Bone marrow (tissue), 2 donors: ENCODE measurements at places on chromosomes 11 and 22.
A peak's percentile ranks its signal among the peaks of the same experiment; 100 is the strongest.

DNA sequence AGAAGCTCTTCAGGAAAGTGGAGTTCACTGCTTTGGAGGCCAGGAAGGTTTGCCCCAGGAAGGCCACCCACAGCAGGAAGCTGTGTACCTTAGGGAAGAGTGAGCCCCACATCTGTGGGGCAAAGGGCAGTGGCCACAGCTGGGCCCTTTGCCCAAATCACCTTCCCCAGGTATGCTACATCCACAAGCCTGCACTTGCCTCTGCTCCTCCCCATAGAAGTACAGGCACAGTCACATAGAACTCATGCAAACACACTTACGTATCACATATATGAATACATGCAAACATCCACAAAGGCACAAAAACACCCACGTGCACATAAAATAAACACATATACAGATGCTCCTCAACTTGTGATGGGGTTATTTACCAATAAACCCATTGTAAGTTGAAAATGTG, 2.1 kb downstream of the TRIM29 start:
- DNase-seq, result no peak

DNA sequence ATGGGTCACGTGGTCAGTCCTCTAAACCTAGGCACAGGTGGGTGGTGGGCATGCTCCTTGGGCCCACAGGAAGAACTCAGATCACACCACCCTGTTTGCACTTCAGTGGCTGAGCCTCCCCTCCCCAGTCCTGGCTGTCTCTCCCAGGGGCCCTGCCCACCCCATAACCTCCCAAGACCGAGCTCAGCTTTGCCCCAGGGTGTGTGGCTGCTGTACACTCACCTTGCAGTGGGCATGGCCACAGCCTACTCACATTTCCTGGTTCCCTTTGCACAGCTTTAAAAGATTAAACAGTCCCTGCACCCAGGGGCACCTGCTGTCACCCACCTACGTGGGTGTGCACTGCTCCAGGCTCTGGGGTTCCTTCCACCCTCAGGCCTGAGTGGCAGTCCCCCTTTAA, 13.8 kb downstream of the TRIOBP start:
- no peak for DNase-seq

- no peak for DNase-seq
Measured at GRCh38 chr11:2191883-2192282, 20.3 kb upstream of the TH start.

DNA sequence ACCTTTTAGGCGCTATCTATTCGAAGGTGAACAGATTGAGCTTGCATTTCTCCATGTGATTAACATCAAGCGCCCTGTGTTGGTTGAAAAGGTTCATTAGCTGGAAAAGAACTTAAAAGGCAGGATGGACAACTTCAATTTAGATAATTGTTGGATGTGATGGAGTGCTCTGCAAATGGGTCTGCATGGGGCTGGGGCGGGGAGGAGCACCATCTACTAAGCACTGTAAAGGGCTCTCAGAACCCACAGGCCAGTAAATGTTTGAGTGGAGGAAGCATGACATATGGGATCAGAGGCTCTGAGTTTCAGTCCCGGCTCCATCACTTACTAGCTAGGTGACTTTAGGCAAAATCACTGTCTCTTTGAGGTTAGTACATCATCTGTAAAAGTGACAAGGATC, 28.2 kb downstream of the ARL14EP start:
- DNase-seq, result no peak

DNA sequence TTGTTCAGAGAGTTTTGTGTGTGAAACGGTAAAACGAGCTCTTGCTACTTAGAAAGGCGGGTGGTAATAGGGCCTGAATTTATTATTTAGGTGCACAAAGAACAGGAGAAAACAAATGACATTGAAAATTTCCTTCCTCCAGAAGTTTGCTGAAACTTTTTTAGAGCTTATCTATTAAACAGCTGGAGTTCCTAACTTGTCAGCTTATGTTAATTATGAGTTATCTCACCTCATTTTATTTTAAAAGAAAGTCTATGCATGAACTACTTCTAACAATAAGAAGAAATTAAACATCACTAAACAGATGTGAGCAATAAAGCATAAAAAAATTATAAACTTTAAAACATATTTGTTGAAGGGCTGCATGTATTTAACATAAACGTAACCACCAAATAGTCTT, 373.9 kb upstream of the ANO3 start:
- no peak for DNase-seq

GRCh38 chr11:121864660-121865059, 251.4 kb downstream of the BLID start:
- DNase-seq, result no peak

DNA sequence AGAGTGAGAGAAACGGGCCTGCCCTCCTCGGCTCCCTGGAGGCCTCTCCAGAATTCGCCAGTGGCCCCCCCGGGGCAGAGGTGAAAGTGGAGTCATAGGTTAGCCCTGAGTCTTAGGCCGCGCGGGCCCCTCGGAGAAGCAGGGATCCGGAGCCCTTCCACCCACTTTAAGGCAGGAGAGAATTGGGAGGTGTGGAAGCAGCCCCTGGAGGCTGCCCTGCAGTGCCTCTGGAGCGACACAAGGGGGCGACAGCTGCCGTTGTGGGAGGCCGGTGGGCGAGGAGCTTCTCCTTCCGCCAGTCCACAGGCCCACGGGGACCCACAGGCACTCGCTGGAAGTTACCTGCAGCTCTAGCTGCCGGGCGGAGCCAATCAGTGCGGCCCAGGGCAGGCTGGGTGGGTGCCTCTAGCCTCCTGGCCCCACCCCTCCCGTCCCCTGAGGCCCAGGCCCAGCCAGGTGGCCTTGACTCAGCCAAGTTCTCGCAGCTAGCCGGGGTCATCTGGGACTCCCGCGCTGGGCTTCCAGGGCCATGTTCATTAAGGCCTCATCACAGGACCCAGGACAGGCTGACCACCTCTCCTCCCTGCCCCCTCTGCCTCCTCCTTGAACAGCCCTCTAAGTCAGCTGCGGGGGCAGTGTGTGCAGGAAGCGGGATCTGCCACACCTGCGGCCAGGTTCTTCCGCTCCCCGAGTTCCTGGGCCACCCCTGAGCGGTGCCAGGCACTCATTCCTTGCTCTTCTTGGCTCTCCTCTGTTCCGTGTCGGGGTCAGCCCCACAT, 5.0 kb downstream of the DGKZ start:
- peak; percentile 20 for DNase-seq

GRCh38 chr11:80443177-80443576, 1002.3 kb upstream of the TENM4 start:
- DNase-seq, result no peak

DNA sequence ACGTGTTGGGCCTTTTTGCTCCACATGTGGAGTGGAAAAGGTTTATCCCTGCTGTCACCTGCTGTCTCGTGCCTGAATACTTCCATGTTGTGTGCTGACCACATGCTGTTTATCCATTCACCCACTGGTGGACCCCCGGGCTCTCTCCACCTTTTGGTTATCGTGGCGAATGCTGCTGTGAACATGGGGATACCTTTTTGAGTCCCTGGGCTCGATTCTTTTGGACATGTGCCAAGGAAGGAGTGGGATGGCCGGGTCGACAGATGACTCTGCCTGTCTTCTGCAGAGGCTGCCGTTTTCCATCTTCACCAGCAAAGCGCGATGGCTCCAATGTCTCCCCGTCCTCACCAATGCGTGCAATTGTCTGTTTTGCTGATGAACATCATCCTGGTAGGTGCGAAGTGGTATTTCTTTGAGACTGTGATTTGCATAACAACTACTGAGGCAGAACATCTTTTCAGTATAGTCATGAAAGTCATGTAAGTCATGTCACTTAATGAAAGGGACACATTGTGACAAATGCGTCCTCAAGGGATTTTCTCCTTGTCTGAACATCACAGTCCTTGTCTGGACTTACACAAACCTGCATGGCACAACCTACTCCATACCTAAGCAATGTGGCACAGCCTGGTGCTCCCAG, 758.7 kb downstream of the BRD1 start:
- no peak for DNase-seq

GRCh38 chr11:8065031-8065430, 16.0 kb upstream of the TUB start:
- no peak for DNase-seq

DNA sequence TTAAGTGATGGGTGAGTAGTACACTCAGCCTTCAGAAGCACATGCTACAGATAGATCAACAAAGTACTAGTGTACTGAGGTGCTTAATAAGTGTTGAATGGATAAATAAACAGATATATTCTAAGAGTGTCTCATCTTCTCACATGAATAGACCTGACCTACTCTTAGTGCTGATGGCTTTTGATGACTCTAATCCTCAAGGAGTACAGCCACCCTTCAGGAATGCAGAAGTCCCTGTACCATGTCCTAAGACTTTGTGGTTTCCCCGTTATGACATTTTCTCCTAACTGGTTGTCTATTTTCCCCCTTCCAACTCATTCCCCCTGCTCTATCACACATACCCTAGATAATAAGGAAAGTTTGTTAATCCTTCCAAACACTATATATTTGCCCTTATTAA, 61.6 kb downstream of the C11orf65 start:
- DNase-seq, result no peak

DNA sequence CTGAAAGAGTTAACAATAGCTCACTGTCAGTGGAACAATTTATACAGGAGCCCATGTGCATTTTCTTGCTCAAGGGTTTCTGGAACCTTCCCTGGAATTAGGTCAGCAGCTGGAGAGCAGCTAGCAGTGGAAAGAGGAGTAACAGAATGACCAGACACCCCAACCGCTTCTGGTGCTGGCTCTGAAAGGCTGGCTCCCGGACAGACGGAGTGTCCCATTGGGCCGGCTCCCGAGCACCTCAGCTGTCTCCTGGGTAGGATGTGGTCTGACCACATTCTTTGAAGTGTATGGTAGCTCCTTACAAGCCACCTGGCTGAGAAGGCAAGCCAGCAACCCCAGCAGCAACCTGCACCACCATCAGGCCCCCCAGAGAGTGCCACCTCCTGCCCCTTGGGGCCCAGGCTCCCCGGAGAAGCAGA, 44.7 kb downstream of the ABTB2 start:
- DNase-seq, result no peak

- no peak for DNase-seq
Measured at GRCh38 chr11:117670924-117671323, 126.1 kb downstream of the DSCAML1 start.

- no peak for DNase-seq
Measured at GRCh38 chr11:100777103-100777502, 90.0 kb downstream of the ARHGAP42 start.

GRCh38 chr11:69265210-69265609, 28.7 kb upstream of the MYEOV start:
- DNase-seq, result no peak

GRCh38 chr11:125728969-125729368, 17.1 kb upstream of the PATE1 start:
- DNase-seq, result no peak

DNA sequence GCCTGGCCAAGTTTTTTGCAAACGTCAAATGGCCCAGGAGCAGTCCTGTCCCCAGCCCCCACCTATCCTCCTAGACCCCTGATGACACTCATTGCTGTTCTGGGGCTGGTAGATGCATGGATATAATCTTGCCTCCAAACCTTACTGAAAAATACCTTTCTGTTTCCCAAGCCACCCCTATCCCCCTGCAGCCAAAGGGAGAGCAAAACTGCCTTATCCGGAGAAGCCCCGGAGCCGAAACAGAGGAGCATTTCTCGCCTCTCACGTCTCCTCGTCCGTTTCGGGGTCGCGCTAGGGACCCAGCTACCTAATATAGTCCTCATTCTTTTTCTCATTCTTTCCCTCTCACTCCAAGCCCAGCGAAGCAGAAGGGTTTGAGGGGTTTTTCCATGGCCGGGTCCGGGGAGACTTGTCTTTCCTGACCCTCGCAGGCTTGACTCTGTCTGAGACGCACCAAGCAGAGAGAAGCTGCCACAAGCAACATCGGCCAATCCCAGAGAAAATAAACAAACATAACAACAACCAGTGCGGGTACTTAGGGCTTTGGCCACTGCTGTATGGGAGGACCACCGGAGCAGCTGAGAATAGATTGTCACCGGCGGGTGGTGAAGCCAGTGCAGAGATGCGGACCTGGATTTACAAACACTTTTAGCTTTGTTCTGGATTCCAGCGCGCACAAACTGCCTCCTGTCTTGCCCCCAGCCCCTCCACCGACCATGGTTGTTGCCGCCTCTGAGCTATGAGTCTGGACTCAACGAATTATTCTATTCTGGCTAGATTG, 1.6 kb downstream of the BSX start:
- no peak for DNase-seq

GRCh38 chr22:27238935-27239510, 562.5 kb downstream of the MN1 start:
- DNase-seq, result no peak

DNA sequence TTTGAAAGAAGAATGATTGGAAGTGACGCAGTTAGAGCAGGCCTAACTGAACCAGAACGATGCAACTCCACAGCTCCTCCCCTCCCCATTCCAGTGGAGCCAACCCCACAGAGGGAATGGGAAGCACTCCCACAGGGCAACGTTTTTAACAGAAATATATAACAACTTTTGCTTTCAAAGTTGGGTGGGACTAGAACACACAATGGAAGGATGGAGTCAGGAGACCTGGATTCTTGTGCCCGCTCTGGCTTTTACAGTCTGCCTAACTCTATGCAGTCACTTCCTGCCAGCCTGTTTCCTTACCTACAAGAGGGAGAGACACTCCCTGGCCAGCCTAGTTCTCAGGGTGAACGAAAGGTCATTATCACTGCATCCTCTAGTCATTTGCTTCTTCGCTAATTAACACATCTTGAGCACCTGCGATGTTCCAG, 75.5 kb downstream of the PACSIN2 start:
- no peak for DNase-seq

GRCh38 chr11:120021391-120021953, 116.4 kb downstream of the TRIM29 start:
- DNase-seq, result no peak

GRCh38 chr11:83813296-83813695, 527.1 kb upstream of the CCDC90B start:
- no peak for DNase-seq

DNA sequence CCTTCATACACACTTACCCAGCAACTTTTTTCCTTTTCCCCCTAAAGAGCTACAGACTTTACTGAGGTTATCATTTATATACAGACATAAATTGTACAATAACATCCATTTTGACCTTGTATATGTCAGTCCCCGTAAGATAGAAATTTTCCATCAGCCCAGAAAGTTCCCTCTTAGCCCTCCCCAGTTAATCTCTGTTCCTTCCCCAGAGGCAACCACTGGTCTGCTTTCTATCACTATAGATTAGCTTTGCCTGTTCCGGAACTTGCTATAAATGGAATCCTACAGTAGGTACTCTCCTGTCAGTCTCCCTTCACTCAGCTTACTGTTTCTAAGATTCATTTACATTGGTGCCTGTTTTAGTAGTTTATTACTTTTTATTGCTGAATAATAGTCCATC, 54.9 kb downstream of the TSPAN18 start:
- DNase-seq, result no peak

GRCh38 chr11:116485425-116485824, 287.4 kb downstream of the BUD13 start:
- no peak for DNase-seq
